ENCODE measurements at places on chromosomes 13 and 19.

DNA sequence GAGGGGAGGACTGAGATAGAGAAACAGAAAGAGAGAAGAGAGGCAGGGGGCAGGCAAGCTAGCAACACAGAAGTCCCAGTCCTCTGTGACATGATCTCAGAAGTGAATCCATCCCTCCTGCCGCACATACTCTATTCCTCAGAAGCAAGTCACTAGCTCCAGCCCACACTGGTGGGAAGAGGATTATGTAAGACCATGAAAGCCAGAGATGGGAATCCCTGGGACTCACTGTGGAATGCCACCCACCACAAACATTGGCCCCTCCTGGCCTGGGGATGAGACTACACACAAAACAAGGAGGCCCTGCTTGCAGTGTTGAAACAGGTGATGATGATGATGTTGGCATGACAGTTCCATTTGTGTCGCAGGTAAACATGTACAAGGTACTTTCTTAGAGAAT is 419.9 kb downstream of the IRS2 start:
- DNase-seq: no peak

- no peak for DNase-seq
Measured at GRCh38 chr13:110293649-110294048, 13.3 kb downstream of the COL4A1 start.

GRCh38 chr19:34067861-34068271 is 104.4 kb upstream of the LSM14A start:
- DNase-seq: no peak

DNA sequence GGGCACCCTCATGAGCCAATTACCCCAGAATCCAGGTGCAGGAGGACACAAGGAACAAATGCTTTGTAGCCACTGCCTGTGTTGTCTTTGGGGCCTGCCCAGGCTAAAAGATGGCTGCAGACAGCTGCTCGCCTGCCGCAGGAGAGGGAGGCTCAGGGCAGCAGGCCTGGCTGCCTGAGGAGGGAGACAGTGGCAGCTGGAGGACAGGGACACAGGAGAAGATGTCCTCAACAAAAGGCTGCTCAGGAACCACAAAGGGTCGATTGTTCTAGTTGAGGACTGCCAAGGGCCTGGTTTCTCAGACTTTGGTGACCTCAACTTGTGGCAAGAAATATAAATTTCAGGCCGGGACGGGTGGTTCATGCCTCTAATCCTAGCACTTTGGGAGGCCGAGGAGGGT is 7.6 kb downstream of the SIRT2 start:
- no peak for DNase-seq

DNA sequence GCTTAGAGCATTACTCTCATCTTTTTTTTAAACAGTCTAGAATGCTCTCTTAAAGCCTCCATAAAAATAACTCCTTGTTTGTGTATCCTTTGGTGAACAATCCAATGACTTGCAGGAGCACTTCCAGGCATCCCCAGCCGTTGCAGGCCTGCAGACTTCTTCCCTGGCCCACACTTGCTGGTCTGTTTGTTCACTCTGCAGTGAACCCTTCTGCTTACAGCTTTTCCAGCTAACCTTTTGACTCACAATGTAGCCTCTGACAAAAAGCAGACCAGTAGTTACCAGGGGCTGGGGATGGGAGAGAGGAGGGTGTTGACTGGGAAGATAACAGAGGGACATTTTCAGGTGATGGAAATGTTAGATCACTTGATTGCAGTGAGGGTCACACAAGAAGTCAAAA is 9.1 kb downstream of the GPR42 start:
- DNase-seq: no peak

DNA sequence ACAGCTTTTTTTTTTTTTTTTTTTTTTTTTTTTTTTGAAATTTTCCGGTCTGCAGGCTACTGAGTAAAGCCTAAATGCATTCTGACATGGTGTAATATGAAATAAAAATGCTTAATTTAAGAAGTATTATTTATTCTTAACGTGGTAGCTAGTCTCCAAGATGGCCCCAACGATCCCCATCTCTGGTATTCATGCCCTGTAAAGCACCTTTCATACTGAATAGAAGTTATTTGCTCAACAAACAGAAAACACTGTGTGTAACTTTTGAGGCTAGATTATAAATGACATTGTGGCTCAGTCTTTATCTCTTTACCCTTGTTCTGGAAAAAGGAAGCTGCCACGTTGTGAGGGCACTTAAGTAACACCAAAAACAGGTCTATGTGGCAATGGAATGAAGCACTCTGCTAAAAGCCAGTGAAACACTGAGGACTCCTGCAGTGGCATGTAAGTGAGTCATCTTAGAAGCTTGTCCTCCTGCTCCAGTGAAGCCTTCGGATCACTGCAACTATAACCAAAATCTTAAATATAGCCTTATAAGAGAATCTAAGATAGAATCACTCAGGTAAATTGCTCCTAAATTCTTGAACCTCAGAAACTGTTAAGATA is 128.7 kb downstream of the UGGT2 start:
- DNase-seq: no peak

GRCh38 chr13:76872675-76873074 is 13.5 kb downstream of the KCTD12 start:
- DNase-seq: no peak

- DNase-seq: no peak
Measured at GRCh38 chr13:50415428-50415827, 400.2 kb downstream of the KCNRG start.

GRCh38 chr19:16795731-16796130 is 33.5 kb upstream of the SIN3B start:
- DNase-seq: no peak

- no peak for DNase-seq
Measured at GRCh38 chr19:2016041-2016807, 710 bp upstream of the BTBD2 start.

GRCh38 chr13:20399515-20399914 is 126.1 kb downstream of the CRYL1 start:
- no peak for DNase-seq

GRCh38 chr13:94268661-94269060 is 210.8 kb downstream of the DCT start:
- DNase-seq: no peak

GRCh38 chr13:49651570-49652354 is 23.5 kb downstream of the ARL11 start:
- no peak for DNase-seq

DNA sequence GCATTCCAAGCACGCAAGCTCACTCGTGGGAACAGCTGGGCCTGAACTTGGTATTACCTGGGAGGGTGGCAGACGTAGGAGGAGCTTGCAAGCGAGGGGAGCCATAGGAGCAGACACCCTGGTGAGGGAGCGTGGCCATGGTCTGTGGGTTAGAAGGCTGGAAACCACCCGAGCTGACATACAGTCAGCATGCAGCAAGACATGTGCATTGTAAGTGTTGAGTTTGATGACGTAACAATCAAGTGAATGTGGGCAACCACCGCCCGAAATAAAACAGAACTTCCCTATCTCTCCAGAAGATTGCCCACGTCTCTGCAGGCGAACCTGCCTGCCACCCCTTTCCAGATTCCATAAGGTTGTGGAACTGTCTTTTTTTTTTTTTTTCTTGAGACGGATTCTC is 26.8 kb downstream of the UBXN6 start:
- DNase-seq: no peak

GRCh38 chr19:10984166-10984735 is 23.4 kb downstream of the SMARCA4 start:
- DNase-seq: no peak

DNA sequence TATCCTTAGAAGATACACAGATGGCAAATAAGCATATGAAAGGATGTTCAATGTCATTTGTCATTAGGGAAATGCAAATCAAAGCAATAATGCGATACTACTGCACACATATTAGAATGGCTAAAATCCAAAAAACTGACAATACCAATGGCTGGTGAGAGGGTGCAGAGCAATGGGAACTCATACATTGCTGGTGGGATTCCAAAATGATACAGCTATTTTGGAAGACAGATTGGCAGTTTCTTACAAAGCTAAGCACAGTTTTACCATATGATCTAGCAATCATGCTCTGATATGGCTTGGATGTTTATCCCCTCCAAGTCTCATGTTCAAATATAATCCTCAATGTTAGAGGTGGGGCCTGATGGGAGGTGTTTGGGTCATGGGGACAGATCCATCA is 122.6 kb downstream of the KCTD15 start:
- no peak for DNase-seq

- no peak for DNase-seq
Measured at GRCh38 chr13:76512721-76513145, 373.5 kb downstream of the KCTD12 start.

GRCh38 chr19:55661826-55662225 is 7.0 kb downstream of the U2AF2 start:
- no peak for DNase-seq

- DNase-seq: peak; percentile 97
Measured at GRCh38 chr19:55301459-55302317, 17.9 kb downstream of the BRSK1 start.

- DNase-seq: no peak
Measured at GRCh38 chr19:30596813-30597399, 224.7 kb downstream of the ZNF536 start.

- DNase-seq: no peak
Measured at GRCh38 chr13:99724633-99725517, 223.6 kb downstream of the TM9SF2 start.

GRCh38 chr19:1775951-1776605 is 22.8 kb downstream of the ONECUT3 start:
- DNase-seq: no peak

DNA sequence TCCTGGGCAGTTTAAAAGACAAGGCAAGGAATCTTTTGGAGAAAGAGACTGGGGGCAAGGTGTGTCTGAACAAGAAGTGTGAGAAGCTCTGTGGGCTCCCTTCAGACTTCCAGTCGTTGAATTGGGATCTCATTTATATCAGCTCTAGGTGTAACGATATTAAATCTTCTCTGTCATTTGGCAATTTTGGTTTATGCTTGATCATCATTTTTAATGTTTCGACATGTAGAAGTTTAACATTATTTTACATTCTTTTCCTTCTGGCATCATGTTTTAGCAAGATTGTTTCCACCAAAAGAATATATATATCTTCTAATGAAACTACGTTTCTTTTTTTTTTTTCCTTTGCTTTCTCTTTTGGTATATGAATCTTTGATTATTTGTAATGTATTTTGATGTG is 49.3 kb downstream of the USPL1 start:
- DNase-seq: no peak

GRCh38 chr13:107678075-107678689 is 537.2 kb downstream of the LIG4 start:
- DNase-seq: no peak

GRCh38 chr13:59706101-59706976 is 457.4 kb downstream of the DIAPH3 start:
- DNase-seq: no peak

DNA sequence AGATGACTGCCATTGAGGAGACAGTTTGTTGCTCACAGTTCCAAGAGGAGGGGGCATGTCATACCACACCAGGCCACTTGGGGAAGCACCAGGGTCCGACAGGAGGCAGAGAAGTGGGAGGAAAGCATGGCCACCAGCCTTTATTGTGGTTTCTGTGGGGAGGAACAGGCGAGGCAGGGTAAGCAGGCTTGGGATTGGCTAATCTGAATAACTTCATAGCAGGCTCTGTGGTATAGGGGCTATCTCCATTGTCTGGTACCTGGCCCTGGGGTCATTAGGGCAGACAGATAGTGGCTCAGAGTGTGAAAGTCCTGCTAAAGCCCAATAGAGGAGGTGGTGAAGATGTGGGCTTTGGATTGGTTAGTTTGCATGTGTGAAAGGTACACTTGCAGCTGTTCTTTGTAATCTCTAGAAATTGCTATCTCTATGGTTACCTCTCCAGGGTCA is 35.5 kb downstream of the CBY2 start:
- no peak for DNase-seq

DNA sequence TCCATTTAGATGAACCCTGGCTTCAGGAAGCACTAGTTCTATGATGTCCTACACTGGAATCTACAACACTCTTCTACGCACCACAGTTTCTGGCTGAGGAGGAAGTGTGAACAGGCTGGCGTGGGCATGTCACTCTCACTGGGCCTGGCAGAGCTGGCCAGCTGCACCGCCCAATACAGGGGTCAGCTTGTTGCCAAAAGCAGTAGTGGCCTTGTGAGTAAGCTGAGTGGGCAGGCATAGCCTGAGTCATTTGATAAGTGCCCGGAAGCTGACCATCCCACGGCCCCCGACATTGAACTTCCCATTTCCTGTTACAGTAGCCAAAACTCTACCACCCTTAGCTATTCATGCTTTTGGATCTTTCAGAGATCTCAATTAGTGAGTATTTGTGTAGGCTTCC is 240.9 kb upstream of the SERP2 start:
- no peak for DNase-seq

- DNase-seq: no peak
Measured at GRCh38 chr19:3839941-3840340, 28.9 kb downstream of the ZFR2 start.

- DNase-seq: no peak
Measured at GRCh38 chr13:48402325-48402932, 10.5 kb downstream of the LPAR6 start.

GRCh38 chr13:110971486-110971885 is 56.6 kb upstream of the ANKRD10 start:
- no peak for DNase-seq

- DNase-seq: no peak
Measured at GRCh38 chr13:51477653-51478324, 25.0 kb upstream of the INTS6 start.

DNA sequence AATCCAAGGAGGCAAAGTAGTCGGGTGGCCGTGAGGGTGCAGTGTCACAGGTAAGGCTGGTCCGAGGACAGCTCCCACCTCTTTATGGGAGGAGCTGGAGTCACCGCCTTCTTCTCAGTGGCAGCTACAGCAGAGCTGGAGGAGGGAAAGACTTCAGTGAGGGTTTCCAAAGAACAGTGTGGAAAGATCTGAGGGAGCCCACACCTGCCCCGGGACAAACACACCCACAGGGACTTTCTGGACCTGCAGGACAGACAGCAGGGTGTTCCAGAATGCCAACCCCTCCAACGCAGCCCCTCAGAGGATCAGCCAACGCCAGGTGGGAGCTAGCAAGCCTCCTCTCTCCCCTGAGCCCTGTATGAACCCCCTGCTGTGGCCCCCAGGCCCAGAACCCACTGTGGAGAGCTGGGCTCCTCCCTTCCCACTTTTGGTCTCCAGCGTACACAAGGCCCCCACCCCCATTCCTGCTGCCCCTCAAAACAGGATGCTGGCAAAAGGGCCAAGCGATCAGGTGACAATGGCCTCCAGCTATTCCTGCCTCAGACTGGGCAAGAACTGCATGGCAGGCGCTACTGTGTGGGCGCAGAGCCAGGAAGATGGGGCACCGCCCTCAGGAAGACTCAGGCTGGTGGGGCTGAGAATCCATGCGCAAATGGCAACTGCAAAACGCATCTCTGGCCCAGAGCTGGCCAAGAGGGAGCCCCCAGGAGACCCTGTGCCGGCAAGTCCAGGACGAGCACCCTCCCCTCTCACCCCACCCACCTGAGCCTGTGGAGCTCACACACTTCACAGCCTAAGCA is 3.5 kb upstream of the CD320 start:
- DNase-seq: no peak

Data from stimulated activated CD4-positive, alpha-beta T cell treated with anti-CD3 and anti-CD28 coated beads, Interleukin-1b, Interleukin-23, amount 100 ng/mL, for 1 hour (primary cell).